ENCODE measurements at places on chromosomes 1 and 21.

GRCh38 chr1:246591047-246591446, 24.8 kb downstream of the CNST start:
- DNase-seq = no peak

DNA sequence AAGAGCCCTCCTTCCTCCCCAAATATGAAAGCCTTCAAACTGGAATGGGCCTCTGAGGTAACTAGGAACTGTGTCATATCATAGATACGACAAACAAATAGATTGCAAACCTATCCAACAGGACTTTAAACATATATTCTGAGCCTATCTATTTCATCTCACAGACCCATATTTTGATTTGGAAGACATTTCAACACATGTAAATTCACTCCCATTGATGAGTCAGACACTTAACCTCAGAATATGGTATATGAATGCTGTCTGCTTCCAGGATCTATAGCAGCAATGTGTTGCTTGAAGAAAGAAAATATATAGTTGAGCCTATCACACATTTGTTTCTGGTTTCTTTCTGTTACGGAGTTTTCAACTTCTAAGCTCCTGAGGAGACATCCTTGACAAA, 221.9 kb upstream of the SAMSN1 start:
- no peak for DNase-seq

DNA sequence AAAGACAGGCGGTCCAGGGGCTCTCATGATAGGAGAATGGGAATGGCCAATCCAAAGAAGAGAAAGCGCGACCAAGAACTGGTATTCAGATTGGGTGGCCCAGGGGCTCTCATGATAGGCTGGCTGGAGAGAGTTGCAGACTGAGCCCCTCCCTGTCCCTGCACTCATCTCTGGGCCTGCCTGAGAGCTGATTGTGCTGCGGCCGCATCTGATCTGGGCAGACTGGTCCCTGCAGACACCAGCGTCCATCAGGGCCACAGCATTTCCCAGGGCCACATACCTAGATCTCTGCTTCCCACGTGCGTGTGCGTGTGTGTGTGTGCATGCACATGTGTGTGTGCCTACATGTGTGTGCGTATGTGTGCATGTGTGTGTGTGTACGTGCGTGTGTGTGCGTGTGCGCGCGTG, 30.4 kb upstream of the MAN1C1 start:
- no peak for DNase-seq

DNA sequence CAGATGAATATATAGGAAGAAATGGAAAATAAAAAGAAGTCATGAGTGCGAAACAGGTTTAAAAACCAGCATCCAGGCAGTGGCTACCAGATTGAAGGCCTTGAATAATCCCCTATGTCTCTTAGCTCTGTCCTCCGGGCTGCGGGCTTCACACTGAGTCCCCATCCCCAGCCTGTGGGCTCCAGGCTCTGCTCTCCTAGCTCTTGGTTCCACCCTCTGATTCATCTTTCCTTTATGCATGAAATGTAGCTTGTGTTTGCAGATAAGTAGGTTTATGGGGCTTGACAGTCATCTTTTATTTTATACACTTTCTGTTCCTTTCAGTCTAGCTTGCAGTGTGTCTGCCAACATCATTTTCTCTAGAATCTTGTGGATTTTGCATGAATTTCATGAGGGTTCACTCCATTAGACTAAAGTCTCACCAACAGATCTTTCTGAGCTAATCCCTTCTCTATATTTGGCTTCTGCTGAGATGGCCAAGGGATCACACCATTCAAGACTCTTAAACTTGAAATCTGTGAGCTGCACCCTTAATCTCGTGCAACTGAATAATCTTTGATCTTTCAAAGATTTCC, 174.5 kb downstream of the PLPPR4 start:
- peak; percentile 54 for DNase-seq

- DNase-seq = peak; percentile 97
Measured at GRCh38 chr1:234987415-234988154, 141.1 kb downstream of the TOMM20 start.
